ENCODE measurements at places on chromosomes 1 and 21. TPM values are rescaled to one million over a fixed set of nuclear protein-coding genes. Genes with fewer than 3 reads are reported as not detected.

Gene KRTAP7-1
- total RNA-seq, result not detected

Gene RCAN1
- total RNA-seq, result 36.7 TPM

Gene F11R
- 8.3 TPM for total RNA-seq

Gene HTR1D
- total RNA-seq, result 0.07 TPM

Gene LMX1A
- not detected for total RNA-seq

Gene FAM167B
- 9.1 TPM for total RNA-seq

Gene TMEM200B
- 1.5 TPM for total RNA-seq

- DNase-seq, result peak; percentile 84
These were observed 19.7 kb downstream of the CDK18 start for GRCh38 chr1:205523891-205524793.

DNA sequence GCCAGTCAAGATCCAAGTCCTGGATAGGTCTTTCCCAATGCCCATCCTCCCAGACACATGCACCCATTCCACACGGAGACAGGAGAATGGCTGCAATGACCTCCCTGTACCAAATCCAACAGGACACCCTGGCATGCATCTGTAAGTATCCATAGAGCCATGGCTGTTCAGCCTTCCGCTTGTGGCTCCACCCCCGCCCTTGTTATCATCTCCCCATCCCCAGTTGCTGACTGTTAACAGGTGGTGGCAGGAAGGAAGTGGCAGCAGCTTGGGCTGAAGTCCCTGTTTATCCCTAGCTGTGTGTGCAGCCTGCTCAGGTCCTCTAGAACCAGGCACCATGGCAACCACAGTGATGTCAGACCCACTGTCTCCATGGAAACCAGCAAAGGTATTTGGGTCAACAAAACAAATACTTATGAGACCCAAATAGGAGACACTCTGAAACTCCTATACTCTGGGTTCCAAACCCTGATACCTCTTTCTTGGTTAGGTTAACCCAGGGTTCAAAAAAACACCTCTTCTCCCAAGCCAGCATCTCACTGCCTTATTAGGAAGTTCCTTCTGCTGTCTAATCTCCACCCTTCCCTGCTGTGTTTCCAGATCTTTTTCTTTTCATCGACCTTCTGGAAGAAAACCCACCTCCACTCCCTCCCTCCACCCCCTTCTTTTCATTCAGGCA is 721 bp downstream of the PBXIP1 start:
- DNase-seq, result peak; percentile 36

GRCh38 chr1:59154401-59154800 is 142.5 kb upstream of the FGGY start:
- no peak for DNase-seq

DNA sequence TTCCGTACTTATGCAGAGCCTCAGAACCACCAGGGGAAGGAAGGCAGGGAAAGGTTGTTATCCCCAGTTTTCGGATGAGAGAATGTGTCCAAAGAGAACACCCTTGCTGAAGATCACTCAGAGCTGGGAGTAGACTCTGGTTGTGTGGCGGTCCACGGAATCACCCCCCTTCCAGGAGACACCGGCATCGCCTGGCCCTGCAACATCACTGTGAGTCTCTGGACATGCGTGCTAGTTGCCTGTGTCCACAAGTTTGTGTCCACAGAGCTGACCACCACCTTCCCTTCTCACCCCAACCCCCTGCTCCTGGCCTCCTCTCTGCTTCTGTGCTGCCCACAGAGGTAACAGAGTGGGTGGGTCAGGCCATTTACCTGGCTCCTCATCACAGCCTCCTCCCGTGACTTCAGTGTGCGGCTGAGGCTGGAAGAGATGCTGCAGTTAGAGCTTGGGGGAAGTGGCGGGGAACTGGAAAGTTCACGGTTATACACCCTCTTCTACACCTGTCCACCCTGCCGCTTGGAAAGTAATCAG is 7.3 kb downstream of the MYBPH start:
- no peak for DNase-seq

- DNase-seq, result peak; percentile 37
These were observed 738 bp downstream of the GNPAT start for GRCh38 chr1:231241750-231242149.

- DNase-seq, result no peak
These were observed 7.0 kb downstream of the NTNG1 start for GRCh38 chr1:107147843-107148242.

DNA sequence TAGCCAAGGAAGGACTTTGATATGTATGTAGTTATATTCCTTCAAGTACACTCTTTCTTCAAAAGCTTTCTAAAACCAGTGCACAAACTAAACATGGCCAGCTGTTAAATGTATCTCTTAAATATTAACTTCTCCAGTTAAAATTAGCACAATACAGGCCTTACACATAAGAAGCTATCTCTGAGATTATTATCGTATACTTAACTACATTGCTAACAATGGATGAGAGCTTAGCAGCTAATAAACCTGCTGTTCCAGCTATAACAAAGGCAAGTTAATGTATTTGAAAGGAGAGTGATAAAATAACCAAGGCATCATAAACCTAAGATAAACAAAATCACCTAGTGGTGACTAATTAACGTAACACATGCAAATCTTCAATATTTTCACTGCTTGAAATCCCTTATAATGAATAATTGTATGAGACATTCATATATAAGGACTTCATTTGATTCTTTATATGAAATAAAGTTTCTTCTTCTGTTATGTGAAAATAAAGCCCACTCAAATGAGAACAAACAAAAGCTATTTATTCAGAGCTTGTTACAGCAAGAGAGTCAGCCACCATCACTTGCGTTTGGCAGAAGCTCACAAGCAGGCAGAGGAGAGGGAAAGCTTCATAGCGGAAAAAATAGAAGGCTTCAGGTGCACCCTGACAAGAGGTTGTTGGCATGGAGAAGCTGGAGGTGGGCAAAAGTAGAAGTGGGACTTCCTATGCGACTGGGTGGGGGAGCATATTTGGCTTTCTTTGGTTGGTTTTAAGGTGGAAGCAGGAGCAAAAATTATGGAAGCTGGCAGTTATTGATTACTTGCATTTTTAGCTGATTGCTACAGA is 274.1 kb upstream of the CHRM3 start:
- DNase-seq, result no peak

DNA sequence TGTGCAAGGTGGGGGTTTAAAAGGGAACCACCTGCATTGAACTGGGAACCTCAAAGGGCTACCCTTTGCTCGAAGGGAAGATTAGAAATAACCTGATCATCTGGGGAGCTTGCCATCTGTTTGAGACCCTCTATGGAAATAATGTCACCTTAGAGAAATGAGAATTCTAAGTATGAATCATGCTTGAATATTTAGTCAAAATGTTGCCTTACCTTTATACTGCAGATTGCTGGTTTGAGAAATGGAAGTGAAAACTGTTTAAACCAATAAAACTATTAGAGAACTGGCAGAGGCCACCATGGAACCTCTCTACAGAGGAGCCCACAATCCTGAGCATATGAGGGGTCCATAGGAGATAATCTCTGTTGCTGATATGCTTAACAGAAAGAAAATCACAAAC is 131.2 kb upstream of the FAM78B start:
- no peak for DNase-seq

DNA sequence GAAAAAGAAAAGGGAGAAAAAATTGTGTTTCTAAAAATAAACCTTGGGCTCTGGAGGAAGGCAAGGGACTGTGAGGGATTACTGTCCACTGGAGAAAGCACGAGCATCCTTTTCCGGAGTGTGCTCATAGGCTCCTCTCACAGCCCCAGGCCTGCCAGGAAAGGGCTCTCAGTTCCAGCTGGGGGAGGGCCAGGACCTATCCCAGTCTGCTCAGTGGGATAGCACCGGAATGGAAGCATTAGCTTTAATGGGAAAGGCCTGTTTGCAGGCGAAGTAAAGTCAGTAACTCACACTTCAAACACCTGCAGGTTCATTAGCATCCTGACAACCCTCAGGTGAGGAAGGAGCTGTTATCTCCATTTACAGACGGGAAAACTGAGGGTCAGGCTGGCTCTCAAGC is 113.9 kb upstream of the USP24 start:
- DNase-seq, result peak; percentile 50

DNA sequence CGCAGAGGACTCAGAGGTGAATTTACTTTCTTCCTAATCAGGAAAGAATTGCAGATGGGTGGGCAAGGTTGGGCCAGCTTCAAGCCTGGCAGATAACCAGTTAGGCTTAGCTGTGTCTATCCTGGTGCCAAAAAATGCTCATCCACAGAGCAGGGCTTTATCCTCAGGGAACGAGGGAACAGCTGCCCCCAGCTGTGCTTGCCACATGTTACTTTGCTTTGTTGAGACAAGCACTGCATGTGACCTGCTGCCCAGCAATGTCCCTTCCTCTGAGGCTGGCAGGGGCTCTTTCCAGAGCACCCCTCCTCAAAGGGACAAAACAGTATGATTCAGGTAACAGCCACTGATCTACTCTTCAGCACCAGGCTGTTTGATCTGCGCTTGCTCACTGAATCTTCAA is 505.1 kb upstream of the USP24 start:
- peak; percentile 72 for DNase-seq

- no peak for DNase-seq
These were observed 116.5 kb downstream of the RNF220 start for GRCh38 chr1:44521378-44522080.

- no peak for DNase-seq
These were observed 22.7 kb downstream of the GLUL start for GRCh38 chr1:182368903-182369302.

DNA sequence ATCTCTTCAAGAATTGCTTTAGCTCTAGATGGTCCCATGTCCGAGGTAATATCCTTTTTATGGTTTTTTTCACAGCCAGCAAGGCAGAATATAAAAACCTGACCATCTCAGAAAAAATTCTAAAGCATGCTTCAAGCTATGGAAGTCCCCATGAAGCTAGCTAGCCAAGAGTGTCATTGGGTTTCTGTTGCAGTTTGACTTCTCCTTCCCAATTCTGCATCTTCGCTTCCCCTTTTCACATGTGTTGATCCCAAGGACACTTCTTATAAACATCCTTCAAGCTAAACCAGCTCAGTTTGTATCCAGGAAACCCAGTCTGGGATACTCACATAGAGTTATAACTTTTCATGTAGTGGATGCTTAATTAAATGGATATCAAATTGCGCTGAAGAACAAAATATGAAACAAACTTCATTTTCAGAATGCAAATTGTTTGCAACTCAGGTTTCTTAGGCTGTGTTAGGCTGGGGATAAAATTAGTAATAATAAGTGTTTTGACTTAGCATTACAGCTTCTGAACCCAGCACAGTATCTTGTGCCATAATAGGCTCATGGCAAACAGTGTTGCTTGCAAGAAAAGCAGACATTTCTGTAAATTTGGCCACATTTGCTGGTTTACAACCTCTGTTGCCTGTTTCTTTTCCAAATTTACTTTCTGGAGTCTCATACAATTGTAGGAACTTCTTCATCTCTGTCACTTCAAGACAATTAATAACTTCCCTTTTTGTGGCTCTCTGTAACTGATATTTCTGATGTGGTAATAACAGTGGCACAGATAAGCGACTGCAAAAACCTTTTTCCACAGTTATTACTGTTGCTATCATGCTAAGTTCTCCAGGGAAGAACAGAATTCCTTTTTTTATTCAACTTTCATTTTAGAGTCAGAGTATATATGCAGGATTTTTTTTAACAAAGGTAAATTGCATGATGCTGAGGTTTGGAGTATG is 53.2 kb downstream of the NCAM2 start:
- no peak for DNase-seq

DNA sequence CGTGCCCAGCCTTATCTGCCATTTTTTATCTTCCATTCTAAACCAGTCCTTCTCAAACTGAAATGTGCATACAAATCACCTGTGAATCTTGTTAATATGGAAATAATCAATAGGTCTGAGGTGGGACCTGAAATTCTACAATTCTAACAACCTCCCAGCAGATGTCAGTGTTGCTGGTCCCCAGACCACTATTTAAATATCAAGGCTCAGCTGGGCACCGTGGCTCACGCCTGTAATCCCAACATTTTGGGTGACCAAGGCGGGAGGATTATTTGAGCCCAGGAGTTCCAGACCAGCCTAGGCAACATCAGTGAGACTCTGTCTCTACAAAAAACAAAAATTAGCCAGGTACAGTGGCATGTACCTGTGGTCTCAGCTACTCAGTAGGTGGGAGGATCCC is 4.1 kb downstream of the UQCRHL start:
- no peak for DNase-seq

DNA sequence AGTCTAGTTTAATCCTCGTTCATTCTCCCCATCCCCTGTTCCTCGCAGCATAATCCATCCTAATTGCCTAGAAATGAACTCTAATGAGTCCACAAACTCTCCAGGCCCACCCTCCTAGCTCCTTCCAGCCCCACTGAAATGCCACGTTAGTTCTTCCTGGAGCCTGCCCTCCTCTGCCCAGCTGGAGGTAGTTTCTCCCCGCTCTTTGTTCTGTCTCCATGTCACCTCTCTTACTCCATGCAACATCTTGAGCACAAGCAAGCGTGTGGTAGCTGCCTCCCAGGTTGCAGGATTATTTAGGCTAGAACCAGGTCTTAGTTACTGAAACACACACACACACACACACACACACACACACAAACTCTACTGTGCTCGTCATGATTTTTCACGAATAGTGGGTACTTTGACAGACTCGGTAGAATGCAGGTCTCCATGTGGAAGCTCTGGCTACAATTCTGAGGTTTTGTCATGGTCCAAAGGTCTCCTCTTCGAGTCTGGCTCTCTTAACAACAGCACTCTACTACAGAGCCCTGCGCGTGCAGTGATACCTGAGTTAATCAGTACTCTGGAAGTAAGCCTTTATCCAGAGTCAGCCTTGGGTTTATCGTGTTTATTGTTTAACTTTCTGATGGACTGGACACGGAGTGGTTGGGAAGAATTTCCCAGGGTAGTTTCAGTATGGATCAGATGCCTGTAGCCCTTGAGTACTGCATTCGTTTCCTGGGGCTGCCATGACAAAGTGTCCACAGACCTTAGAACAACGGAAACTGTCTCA is 27.5 kb downstream of the HUNK start:
- no peak for DNase-seq

GRCh38 chr1:44676484-44677200 is 2.1 kb downstream of the ARMH1 start:
- DNase-seq, result no peak

DNA sequence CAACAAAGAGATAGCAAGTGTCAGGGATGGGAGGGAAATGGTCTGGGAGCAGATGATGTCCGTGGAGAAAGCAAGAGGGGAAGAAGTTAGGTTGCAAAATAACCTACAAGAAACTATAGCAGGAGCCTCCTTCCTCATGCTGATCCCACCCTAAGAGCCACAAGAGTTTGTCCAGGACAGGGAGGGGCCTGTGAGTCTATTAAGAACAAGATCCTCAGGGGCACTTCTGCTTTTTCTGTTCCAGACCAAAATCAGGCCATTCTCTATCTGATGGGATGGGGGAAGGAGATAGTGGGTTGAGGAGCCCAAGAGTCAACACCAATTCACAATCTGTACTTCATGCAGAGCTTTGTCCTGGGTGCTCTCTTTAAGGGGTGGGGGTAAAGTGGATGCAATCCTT is 7.7 kb upstream of the ATP1A4 start:
- no peak for DNase-seq
